ENCODE measurements at places on chromosomes 7 and 10.
A peak's percentile ranks its signal among the peaks of the same experiment; 100 is the strongest.

DNA sequence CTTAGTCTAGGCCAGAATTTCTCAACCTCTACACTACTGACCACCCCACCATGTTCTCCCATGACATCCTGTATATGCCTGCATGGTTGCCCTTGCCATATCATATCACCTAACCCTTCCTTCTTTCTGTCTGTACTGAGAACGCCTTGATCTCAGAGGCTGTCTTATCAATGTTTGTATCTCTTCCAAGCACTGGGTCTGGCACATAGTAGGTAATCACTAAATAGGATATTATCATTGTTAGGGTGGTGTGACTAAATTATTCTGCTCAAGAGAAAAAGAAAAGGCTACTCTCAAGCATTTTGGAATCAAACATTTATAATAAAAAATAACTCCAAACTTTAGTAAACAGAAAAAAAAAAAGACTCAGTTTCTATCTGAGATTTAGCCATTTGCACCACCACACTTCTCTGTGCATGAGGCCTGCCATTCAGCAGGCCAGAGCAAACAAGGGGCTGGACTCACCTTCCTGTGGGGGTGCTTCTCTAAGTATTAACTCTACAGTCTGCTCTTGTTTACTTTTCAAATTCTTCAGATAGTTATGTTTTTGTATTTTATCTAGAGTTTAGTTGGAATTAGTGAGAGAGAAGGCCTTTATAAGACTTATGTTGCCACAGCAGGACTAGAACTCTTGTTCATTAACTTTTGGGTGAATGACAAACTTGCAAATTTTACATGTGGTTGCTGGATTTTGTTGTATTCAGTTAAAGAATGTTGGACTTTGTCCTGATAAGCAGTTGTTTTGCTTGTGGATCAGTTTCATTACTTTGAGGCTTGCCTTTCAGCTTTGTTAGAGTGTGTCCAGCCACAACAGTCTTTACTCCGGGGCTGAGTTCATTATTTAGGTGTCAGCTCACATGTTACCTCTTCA is 5.4 kb downstream of the AGBL3 start:
- DNase-seq, result peak; percentile 30

- peak; percentile 35 for DNase-seq
Observed at GRCh38 chr7:30727061-30727945, 24.6 kb upstream of the INMT start.

DNA sequence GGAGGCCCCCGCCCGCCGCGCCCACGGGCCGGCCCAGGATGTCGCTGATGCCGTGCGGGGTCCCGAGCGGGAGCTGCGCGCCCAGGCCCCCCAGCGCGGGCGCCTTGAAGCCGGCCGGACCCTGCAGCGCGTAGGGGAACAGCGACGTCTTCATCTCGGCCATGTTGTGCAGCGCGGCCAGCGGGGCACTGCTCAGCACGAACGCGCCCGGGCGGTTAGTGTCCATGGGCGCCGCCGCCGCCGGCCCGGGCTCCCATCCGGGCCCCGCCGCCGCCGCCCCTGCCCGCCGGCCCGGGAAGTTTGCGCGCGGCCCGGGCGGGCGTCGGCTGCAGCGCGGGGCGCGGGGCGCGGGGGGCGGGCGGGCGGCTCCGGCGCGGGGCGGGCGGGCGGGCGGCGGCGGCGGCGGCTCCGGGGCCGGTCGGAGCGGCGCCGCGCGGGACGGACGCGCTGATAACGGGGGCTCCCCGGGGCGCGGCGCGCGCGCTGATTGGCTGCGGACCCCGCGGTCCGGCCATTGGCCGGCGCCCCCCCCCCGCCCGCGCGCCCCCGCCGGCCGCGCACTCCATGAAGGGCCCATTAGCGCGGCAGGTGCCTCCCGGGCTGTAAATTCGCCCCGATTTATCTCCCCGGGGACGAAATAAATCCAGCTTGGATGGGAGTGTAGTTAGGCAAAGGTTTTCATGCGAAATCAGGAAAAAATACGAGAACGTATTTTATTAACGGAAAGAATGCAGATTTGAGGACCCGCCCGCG is at the start of gene NKX6-2:
NKX6-2 (minus strand) TSS at position 425 of the 753 bp plus-strand sequence; CDS start at position 226, 199 bp downstream.
- peak; percentile 15 for DNase-seq

GRCh38 chr7:16986755-16987154 is 105.0 kb upstream of the AGR3 start:
- no peak for DNase-seq

DNA sequence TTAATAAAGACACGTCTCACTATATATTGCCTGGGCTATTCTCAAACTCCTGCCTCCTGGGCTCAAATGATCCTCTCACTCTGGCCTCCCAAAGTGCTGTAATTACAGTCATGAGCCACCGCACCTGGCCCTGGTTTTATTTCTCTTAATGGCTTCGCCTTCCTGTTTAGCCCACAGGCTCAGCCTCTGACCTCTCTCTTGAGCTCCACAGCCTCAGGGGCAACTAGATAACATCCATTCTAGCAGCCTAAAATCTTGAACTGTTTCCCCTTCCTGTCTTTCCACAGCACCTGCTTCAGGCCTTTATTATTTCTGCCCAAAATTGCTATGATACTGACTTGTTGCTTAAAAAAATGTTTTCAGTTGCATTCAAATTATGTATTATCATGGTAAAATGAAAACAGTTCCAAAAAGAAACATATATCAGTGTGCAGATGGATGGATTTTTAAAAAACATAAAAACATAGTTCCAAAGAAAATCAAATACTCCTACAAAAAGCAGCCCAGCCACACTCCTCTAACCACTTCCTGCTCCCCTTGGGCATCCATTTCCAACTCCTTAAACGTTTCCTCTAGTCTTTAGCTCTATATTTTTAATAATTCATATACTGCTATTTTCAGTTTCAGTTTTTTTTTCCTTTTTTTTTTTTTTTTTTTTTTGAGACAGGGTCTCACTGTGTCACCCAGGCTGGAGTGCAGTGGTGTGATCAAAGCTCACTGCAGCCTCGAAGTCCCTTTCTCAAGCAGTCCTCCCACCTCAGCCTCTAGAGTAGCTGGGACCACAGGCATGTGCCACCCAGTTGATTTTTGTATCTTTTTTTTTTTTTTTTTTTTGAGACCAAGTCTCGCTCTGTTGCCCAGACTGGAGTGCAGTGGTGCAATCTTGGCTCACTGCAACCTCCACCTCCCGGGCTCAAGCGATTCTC is 5.1 kb upstream of the BAZ1B start:
- no peak for DNase-seq

- no peak for DNase-seq
Observed at GRCh38 chr10:115860182-115861107, 412.6 kb downstream of the GFRA1 start.

DNA sequence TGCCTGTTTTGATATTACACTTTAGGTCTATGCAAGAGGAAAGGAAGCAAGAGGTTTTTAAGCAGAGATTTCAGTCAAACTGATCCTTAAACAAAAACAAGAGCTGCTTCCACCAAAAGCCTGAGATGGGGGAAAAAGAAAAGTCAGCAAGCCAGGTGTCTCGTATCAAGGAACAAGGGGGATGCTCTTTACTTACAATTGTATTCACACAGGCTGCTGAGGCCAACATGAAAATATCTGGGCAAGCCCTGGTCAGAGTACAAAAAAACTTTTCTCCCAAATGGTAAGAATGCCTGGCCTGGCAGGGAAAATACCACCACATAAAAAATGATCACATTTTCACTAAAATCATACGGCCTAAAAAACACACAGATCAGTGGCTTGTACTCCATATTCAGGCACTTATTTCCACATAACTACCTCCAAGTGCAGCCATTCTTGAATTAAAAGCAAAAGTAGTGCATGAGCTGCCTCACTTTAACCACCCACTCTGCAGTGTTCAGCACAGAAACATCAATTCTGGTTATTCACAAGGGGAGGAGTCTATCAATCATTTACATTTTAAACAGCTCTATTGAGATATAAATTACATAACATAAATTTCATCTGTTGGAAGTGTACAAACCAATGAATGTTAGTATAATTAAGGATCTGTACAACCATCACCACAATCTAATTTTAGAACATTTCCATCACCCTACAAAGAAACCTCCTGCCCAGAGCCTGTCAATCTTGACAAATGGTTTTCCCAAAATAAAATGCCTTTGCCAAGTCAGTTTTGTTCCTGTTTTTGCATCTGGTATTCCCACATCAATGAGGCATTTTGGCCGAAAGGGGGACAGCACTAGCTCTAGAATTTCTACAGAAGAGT is 70.2 kb downstream of the GRB10 start:
- DNase-seq, result no peak

GRCh38 chr10:64648915-64649314 is 1127.7 kb downstream of the REEP3 start:
- no peak for DNase-seq

- peak; percentile 73 for DNase-seq
Observed at GRCh38 chr10:44386546-44387052, 1.7 kb upstream of the CXCL12 start.

- DNase-seq, result no peak
Observed at GRCh38 chr7:47979832-47980181, 392 bp upstream of the HUS1 start.

DNA sequence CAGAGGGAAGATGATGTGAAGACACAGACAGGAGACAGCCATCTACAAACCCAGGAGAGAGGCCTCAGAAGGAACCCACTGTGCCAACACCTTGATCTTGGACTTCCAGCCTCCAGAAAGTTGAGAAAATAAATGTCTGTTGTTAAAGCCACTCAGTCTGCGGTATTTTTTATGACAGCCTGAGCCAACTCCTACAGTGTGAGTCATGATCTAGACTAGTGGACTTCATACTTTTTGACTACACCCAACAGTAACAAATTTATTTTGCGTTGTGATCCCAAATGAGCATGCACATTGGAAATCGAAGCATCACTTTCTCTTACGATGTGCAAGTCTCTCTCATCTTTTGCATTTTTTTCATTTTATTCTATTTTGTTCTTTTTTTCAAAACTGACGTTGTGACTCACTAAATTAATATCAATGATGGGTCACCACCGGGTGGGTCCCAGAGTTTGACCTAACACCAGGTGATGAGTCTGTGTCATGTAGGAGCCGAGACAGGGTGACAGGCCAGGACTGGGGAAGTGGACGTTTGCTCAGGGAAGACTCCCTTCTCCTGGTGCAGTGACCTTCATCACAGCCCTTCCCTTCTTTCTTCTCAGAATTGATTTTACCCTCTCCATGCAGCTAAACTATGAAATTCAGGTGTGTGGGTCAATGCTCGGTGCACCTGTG is 28.9 kb downstream of the PHYH start:
- peak; percentile 20 for DNase-seq

DNA sequence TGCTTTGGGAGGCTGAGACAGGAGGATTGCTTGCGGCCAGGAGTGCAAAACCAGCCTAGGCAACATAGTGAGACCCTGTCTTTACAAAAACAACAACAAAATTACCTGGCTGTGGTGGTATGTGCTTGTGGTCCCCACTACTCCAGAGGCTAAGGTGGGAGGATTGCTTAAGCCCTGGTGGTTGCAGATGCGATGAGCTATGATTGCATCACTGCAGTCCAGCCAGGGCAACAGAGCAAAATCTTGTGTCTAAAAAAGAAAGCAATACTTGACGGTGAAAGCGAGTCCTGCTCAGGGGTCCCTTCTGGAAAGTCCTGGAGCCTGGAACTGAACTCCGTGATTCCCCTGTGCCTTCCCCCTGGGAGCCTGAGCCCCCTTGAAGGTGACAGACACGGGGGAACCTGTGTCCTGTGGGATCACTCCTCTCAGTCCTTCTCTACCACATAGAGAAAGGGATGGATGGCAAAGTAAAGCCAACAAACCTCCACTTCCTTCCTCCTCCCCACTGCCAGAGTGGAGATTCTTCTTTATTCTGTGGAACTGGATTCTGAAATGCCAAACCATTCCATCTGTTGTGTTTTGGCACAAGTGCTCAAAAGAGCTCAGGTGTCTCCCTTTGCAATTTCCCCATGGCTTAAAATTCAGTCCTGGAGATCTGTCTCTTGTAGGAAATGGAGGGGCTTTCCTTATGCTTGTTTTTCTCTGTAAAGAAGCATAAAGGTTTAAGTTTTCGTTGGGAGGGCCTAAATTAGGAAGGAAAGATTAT is 50.6 kb downstream of the KIAA1217 start:
- DNase-seq, result no peak

DNA sequence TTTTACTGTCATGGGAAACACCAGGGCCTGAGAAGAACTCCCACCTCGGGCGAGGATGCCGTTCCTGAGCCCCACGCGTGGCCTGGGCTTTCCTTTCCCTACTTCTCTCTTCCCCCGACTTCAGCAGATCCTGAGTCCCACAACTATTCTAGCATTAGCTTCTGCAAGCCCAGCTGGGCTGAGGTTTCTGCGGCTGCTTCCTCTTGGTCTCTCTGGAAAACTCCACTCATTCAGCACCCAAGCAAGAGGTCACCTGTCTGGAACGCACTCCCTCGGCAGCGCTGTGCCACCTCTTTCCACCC is 761 bp upstream of the DOCK1 start:
- DNase-seq, result no peak

DNA sequence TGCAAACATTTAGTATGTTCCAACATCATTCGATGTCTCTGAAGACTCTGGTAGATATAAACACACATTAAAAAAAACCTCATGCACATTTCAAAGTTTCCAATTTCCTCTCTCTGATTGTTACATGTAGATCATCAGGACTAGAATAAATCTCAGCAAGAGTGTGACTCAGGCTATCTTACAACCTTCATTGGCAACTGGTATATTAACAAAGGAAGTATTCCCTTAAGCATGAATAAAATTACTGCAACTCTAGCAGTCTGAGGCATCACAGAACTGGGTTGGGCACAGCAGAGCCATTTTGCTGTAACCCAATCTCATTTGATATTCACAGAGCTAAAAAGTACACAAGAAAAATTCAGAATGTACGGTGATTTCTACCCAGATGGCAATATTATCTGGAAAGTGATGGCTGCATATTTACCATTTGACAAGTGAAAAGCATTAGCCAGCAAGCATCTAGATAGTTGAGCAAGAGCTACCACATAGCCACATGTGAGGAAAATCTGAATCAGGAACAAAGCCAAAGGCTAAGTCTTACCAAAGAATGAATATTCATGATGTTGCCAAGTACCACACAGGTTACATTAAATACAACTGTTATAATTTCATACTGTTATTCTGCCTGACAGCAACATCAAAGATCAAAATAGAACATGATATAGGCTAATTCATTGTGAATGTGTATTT is 232.2 kb downstream of the CRPPA start:
- DNase-seq, result no peak

DNA sequence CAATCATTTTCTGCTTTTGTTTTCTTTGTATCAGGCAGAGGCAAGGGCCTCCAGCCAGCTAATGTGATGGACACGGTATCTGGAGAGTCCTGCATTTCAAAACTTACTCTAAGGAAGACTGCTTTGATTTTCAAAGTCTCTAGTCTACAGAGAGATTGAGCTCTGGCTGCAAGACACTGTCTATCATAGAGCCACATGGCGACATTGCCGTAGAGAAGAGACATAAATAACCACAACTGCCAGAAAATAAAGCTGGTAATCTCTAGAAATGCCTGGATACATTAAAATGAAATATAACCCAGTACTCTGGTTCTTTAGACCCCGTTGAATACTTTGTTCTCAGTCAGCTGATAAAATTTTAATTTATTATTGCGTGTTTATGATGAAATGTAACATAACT is 90.8 kb downstream of the OTUD1 start:
- no peak for DNase-seq

GRCh38 chr10:78575400-78575799 is 493.4 kb upstream of the ZMIZ1 start:
- DNase-seq, result peak; percentile 71

Data from fibroblast of skin of back (primary cell).